Vagina (tissue), 2 donors: ENCODE measurements at places on chromosomes 7 and 10.

DNA sequence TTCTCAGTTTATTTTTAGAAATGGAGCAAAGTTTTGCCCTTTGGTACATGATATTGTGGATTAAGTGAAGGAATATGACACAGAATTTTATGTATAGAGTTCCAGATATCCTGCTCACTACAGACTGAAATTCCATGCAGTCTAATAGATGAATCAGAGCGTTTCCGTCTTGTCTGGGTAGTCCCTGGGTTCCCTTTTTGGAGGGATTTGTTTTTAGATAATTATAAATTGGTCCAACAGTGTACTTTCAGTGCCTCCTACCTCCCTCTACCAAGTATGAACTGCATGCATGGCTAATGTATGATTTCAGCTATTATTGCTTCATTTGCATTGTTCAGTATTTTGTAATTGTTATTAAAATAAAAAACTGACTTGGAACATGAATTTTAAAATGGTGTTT lies 74.4 kb downstream of the SEPTIN7 start:
- H3K4me3 ChIP-seq = no peak overlapping the region
- no peak for DNase-seq
- no peaks in the 10 kb centered on the region for H3K27me3 ChIP-seq
- H3K27ac ChIP-seq = no peak overlapping the region

- H3K27me3 ChIP-seq = no peaks in the 10 kb centered on the region
- no peak overlapping the region for H3K27ac ChIP-seq
- H3K36me3 ChIP-seq = no peaks in the 10 kb centered on the region
- no peaks in the 10 kb centered on the region for H3K4me1 ChIP-seq
- DNase-seq = no peak
- no peak overlapping the region for H3K4me3 ChIP-seq
These were observed 162.2 kb downstream of the LRRTM3 start for GRCh38 chr10:67088036-67088435.

- no peak overlapping the region for H3K27ac ChIP-seq
- DNase-seq = no peak
These were observed 28.4 kb downstream of the RASGEF1A start for GRCh38 chr10:43238462-43238861.

DNA sequence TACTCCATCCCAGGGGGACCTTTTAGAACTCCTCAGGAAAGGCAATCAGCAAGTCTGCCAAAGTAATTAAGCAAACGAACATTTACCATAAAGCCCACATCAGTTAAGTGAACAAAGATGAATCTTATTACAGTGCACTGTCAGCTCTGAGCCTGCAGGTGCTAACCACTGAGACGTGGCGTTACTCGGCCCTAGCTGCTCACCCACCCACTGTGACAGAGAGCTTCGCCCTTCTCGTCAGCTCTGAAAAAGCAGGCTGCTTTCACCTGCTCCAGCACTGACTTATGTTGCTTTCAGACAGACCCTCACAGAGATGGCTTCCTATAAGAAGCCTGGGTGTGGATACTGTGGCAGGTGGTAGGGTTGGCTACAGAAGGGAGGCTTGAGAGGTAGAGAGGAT lies 57.7 kb upstream of the KCNIP2 start:
- peaks cover 8% of the 10 kb centered on the region for H3K36me3 ChIP-seq
- no peak overlapping the region for H3K27ac ChIP-seq
- H3K4me1 ChIP-seq = no peaks in the 10 kb centered on the region

GRCh38 chr10:89301721-89302445 lies at the start of gene IFIT2:
Gene IFIT2 (plus strand): TSS chr10:89302046. CDS start chr10:89302124, 78 bp downstream.
- no peak for DNase-seq
- H3K27me3 ChIP-seq = no peaks in the 10 kb centered on the region
- H3K4me3 ChIP-seq = peak within 1 kb of the TSS; percentile 54
- peaks cover 39% of the 10 kb centered on the region for H3K4me1 ChIP-seq
- H3K36me3 ChIP-seq = peaks cover 9% of the 10 kb centered on the region

GRCh38 chr10:98474628-98475027 lies 27.9 kb upstream of the HPS1 start:
- peaks cover 8% of the 10 kb centered on the region for H3K4me1 ChIP-seq
- H3K4me3 ChIP-seq = no peak overlapping the region
- H3K27ac ChIP-seq = no peak overlapping the region
- H3K27me3 ChIP-seq = no peaks in the 10 kb centered on the region
- DNase-seq = no peak
- H3K36me3 ChIP-seq = no peaks in the 10 kb centered on the region

- H3K36me3 ChIP-seq = no peaks in the 10 kb centered on the region
- H3K4me1 ChIP-seq = no peaks in the 10 kb centered on the region
- no peak overlapping the region for H3K27ac ChIP-seq
- DNase-seq = no peak
- no peaks in the 10 kb centered on the region for H3K27me3 ChIP-seq
These were observed 472.6 kb downstream of the XPNPEP1 start for GRCh38 chr10:109450702-109451101.

GRCh38 chr10:86234541-86235270 lies 131.9 kb downstream of the GRID1 start:
- DNase-seq = no peak
- no peak overlapping the region for H3K4me3 ChIP-seq
- no peaks in the 10 kb centered on the region for H3K27me3 ChIP-seq
- no peaks in the 10 kb centered on the region for H3K4me1 ChIP-seq
- no peak overlapping the region for H3K27ac ChIP-seq
- no peaks in the 10 kb centered on the region for H3K36me3 ChIP-seq

GRCh38 chr10:14564268-14564744 lies 210.4 kb downstream of the FAM107B start:
- no peaks in the 10 kb centered on the region for H3K36me3 ChIP-seq
- H3K4me3 ChIP-seq = no peak overlapping the region
- no peak overlapping the region for H3K27ac ChIP-seq
- H3K27me3 ChIP-seq = no peaks in the 10 kb centered on the region
- peaks cover 20% of the 10 kb centered on the region for H3K4me1 ChIP-seq
- no peak for DNase-seq

DNA sequence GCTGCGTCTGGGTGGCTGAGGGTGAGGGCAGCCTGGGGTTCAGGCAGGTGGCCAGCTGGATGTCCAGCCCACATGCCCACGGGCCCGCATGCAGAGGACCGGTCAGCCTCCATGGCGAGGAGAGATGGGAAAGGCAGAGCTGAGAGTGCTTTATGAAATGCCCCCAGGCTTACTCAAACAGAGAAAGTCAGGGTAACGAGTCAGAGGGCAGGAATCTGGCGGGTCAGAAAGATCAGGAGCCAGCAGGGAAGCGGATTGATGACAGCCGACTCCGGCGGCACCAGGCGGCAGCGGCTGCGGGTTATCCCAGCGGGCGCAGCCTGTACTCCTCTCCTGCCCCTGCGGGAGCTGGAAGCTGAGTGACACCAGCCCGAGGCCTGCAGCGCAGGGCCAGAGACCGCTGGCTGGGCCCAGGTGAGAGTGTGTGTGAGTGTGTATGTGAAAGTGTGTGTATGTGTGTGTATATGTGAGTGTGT lies 13.4 kb downstream of the SLC13A4 start:
- H3K4me1 ChIP-seq = peaks cover 6% of the 10 kb centered on the region

DNA sequence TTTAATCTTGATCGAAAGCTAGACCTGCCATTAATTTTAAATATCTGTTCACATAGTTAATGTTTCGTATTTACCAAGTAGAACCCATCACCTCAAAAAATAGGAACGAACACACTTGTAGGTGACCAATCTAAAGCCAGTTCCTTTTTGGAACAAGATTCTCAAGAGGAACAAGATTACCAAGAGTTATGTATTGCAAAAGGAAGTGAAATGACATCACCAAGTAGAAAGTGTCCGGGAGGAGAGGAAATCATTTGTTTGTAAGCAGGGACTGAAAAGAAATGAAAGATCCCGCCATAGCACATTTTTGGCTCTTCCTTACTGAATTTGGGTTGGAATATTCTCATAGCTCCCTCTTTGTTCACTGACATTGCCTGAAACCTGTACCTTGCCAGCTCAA lies 1200.5 kb downstream of the SORCS1 start:
- H3K27me3 ChIP-seq = no peaks in the 10 kb centered on the region
- no peaks in the 10 kb centered on the region for H3K36me3 ChIP-seq
- H3K4me3 ChIP-seq = no peak overlapping the region
- no peak for DNase-seq

GRCh38 chr7:135697276-135698049 lies 30.5 kb downstream of the SLC13A4 start:
- no peaks in the 10 kb centered on the region for H3K27me3 ChIP-seq
- H3K36me3 ChIP-seq = no peaks in the 10 kb centered on the region
- DNase-seq = no peak
- H3K4me1 ChIP-seq = peaks cover 10% of the 10 kb centered on the region
- no peak overlapping the region for H3K4me3 ChIP-seq
- no peak overlapping the region for H3K27ac ChIP-seq

DNA sequence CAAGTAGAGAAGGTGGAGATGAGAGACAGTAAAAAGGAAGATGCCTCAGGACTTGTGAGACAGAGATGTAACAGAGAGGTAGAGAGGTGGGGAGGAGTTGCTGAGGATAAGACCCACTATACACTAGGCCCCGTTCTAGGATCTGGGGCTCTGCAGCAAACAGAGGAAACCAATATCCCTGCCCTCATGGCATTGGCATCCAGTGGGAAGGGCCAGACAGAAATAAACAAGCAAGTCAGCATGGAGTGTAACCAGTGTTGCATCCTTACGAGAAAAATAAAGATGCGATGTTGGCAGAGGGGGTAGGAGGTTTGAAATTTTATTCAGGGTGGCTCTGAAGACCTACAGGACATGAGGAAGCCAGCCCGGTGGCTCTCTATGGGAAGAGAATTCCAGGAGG lies 22.0 kb upstream of the EEPD1 start:
- peaks cover 32% of the 10 kb centered on the region for H3K4me1 ChIP-seq
- no peak for DNase-seq
- no peak overlapping the region for H3K27ac ChIP-seq
- H3K4me3 ChIP-seq = no peak overlapping the region

DNA sequence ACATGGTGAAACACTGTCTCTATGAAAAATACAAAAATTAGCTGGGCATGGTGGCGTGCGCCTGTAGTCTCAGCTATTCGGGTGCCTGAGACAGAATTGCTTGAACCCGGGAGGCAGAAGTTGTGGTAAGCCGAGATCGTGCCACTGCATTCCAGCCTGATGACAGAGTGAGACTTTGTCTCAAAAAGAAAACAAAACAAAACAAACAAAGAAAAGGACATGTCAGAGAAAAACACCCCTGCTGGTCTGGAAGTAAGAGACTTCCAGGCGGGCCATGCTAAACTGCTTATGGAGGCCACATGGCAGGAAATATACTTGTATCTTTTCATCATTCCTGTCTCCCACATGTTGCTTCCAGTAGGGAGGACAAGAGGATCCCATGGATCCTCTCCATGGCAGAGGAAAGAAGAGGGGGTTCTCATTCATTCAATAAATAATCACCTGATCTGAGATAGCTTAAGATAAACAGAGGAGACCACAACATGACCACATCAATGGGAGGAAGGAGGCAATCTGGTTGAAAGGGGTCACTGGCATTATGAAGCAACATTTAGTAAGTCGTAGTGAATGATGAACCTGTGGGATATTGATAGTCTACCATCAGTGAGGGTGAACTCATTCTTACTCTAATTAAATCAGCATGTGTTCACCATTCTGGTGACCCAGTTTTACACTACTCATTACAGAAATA lies 60.5 kb upstream of the ZNF138 start:
- H3K4me1 ChIP-seq = no peaks in the 10 kb centered on the region
- no peaks in the 10 kb centered on the region for H3K36me3 ChIP-seq
- H3K4me3 ChIP-seq = no peak overlapping the region
- DNase-seq = no peak
- no peaks in the 10 kb centered on the region for H3K27me3 ChIP-seq

GRCh38 chr10:43676331-43676730 lies 27.6 kb upstream of the ZNF32 start:
- peaks cover 29% of the 10 kb centered on the region for H3K4me1 ChIP-seq
- no peaks in the 10 kb centered on the region for H3K27me3 ChIP-seq
- no peaks in the 10 kb centered on the region for H3K36me3 ChIP-seq
- no peak overlapping the region for H3K27ac ChIP-seq
- no peak for DNase-seq

GRCh38 chr7:49497471-49497870 lies 276.0 kb upstream of the VWC2 start:
- no peak for DNase-seq
- no peaks in the 10 kb centered on the region for H3K4me1 ChIP-seq
- H3K27ac ChIP-seq = no peak overlapping the region
- H3K36me3 ChIP-seq = no peaks in the 10 kb centered on the region

DNA sequence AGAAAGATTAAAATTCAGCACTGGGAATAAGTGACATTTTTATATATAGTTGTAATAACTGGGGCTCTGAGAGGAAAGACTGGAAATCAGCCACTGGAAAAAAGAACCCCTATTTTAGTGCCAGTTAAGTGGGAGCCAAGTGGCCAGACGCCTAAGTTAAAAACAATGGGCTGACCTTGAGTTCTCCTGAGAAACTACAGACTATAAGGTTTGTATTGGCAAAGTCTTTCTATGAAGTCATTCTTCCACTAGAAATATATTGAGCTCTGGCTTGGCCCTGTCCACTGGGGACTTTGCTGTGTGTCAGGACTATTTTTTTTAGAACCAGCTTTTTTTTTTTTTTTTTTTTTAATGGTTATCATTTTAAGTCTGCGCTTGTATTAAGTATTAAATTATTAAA lies 210.6 kb upstream of the FZD8 start:
- no peak overlapping the region for H3K27ac ChIP-seq
- DNase-seq = no peak
- H3K36me3 ChIP-seq = no peaks in the 10 kb centered on the region

GRCh38 chr10:117896517-117896916 lies 150.2 kb downstream of the RAB11FIP2 start:
- no peaks in the 10 kb centered on the region for H3K27me3 ChIP-seq
- no peak overlapping the region for H3K27ac ChIP-seq
- no peak for DNase-seq
- H3K4me3 ChIP-seq = no peak overlapping the region
- no peaks in the 10 kb centered on the region for H3K36me3 ChIP-seq

GRCh38 chr7:104795086-104795485 lies 218.9 kb upstream of the KMT2E start:
- no peak overlapping the region for H3K27ac ChIP-seq
- no peaks in the 10 kb centered on the region for H3K36me3 ChIP-seq
- no peaks in the 10 kb centered on the region for H3K27me3 ChIP-seq
- DNase-seq = no peak

DNA sequence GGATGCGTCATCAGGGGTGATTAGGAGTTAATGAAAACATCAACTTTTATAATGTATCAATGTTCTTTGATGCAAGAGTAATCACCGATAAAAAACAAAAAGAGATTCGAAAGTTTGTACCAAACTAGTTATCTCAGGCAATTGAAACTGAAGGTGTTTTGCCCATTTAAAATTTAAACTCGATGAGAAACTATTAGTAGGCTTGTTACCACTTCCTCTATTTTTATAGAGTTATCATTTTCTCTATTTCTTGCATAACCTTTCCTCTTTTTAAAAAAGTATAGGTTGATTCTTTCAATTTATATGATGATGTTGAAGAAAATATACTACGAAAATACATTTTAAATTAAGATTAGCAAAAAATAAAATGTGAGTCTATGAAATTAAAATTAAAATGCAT lies 597.3 kb upstream of the POT1 start:
- no peaks in the 10 kb centered on the region for H3K27me3 ChIP-seq
- H3K36me3 ChIP-seq = no peaks in the 10 kb centered on the region
- no peak overlapping the region for H3K4me3 ChIP-seq
- H3K27ac ChIP-seq = no peak overlapping the region
- no peak for DNase-seq
- no peaks in the 10 kb centered on the region for H3K4me1 ChIP-seq
